SK-N-SH (cell line): ENCODE measurements at places on chromosomes 5 and 9. TPM values are rescaled to one million over a fixed set of nuclear protein-coding genes. Genes with fewer than 3 reads are reported as not detected.

DNA sequence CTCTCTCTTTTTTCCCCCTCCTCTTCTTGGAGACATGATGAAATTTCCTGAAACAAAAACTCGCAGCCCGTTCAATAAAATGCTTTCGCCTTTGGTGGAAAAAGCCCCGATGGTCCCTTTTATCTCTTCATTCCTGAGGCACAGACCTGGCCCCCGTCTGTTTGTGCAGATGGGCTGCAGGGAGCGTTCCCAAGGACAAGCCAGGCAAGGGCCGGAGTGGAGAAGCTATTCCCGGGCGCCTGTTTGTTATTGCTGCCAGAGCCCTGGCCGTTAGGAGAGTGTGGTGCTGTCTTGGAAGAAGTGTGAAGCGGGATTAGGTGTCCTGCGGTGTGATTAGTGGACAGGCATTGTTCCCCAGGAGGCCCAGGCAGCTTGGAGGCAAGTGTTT is 71.9 kb downstream of the SMIM23 start:
- no peak for DNase-seq
- H3K27ac ChIP-seq: no peak overlapping the region
- no peaks in the 10 kb centered on the region for H3K4me1 ChIP-seq
- H3K4me3 ChIP-seq: no peak overlapping the region
- no peaks in the 10 kb centered on the region for H3K27me3 ChIP-seq

DNA sequence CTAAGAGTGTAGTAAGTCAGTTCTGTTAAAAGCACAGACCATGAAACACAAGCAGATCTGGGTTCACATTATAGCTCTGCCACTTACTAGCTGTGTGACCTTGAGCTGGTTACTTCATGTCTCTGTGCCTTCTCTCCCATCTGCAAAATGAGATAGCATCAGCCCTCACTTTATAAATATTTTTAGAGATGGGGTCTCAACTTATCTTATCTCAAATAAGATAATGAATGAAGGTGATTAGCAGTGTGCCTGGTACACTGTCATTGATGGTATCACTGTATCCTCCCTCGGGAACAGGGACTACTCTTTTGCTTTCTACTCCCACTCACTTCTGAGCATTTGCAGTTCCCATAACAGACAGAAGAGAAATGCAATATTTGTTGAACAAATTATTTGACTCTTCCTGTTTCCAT is 52.4 kb downstream of the GALNT10 start:
- H3K27ac ChIP-seq: no peak overlapping the region
- peaks cover 2% of the 10 kb centered on the region; the same call in 1 of the 2 replicates for H3K4me1 ChIP-seq
- no peak for DNase-seq
- peaks cover 4% of the 10 kb centered on the region for H3K36me3 ChIP-seq
- no peak overlapping the region for H3K4me3 ChIP-seq
- H3K27me3 ChIP-seq: no peaks in the 10 kb centered on the region

DNA sequence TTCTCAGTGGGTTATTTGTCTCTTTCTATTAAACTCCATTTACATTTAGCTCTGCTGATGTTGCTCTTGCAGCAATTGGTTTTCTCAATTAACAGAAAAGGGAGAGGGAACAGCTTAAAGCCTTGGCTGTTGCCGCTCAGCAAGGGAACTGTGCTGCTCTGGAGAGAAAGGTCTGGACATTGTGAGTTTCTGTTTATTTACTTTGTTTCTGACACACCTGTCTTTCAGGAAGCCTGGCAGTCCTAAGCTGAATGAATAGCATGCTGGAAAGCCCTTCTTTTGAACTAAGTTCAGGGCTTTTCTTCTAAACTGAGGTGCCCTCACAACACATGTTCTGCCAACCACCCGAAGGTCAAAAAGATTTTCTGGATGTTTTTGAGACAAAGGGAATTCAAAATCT is 491.9 kb downstream of the PDE4D start:
- no peaks in the 10 kb centered on the region for H3K27me3 ChIP-seq
- H3K4me1 ChIP-seq: no peaks in the 10 kb centered on the region
- no peak for DNase-seq
- H3K36me3 ChIP-seq: no peaks in the 10 kb centered on the region

- DNase-seq: peak; percentile 94
- H3K4me1 ChIP-seq: peaks cover 9% of the 10 kb centered on the region; the same call in 1 of the 2 replicates
- no peaks in the 10 kb centered on the region for H3K36me3 ChIP-seq
- H3K27ac ChIP-seq: no peak within 1 kb of the TSS
- peaks cover 21% of the 10 kb centered on the region for H3K27me3 ChIP-seq
These were observed at the start of gene CFAP90 for GRCh38 chr5:7850395-7851239. Gene CFAP90 (minus strand): TSS chr5:7851133. CDS start chr5:7851021, 112 bp downstream.

- no peak for DNase-seq
- H3K27me3 ChIP-seq: no peaks in the 10 kb centered on the region
- H3K36me3 ChIP-seq: no peaks in the 10 kb centered on the region
These were observed 26.3 kb upstream of the FANCC start for GRCh38 chr9:95343725-95344287.

- no peaks in the 10 kb centered on the region for H3K36me3 ChIP-seq
- no peak for DNase-seq
- no peak overlapping the region for H3K4me3 ChIP-seq
- no peak overlapping the region for H3K27ac ChIP-seq
These were observed 34.0 kb upstream of the ZNF484 start for GRCh38 chr9:92911511-92912475.

UBTD2 gene
- 13.8 and 15.5 TPM in 2 replicates for polyA plus RNA-seq

RECK gene
- 22.8 and 27.3 TPM in 2 replicates for polyA plus RNA-seq
